ENCODE measurements at places on chromosomes 1 and 21.

DNA sequence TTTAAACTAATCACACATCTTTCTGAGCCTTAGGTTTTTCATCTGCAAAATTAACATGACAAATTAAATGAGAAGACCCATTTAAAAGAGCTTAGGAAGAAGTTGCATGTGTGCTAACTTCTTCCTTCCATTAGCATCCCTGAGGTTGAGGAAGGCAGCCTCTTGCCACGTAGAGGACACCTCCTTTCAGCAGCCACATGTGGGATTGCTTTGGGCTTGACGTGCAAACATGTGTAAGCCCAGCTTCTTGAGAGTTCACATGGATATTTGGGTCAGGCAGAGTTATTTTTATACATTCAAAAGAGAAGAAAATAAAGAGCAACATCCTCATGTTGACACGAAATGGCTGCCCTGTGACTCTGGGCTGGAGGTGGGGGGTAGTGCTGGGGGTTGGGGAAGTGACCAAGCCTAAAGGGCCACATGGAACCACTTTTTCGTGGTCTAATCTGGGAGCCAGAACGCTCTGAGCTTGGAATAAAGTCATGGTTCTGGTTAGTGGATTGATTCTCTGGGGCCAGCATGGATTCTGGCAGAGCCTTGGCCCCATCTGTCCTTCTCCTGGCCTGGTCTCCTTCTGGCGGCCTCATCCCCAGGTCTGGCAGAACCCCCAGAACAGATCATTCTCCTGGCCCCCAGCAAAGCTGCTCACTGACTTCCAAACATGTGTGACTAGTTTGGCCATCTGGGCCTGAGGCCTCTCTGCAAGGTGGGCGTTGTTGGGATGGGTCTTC is 137.1 kb upstream of the USP24 start:
- no peak for DNase-seq

DNA sequence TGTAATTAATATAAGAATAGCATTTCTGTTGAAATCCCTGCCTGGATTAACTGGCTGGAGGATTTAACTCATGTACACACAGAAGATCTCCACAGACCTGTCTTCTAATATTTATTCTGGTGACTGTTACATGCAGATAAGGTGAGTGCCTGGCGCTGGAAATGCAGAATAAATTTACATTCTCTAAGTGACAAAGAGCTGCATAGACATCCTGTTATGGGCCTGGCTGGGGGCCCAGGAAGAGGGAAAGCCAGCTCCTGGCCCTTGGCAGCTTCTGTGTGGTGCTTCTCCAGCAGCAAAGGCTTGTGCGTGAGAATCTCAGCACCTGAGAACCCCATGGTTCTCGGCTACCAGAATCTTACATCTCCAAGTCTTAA is 446.6 kb downstream of the PTPRU start:
- DNase-seq: no peak

DNA sequence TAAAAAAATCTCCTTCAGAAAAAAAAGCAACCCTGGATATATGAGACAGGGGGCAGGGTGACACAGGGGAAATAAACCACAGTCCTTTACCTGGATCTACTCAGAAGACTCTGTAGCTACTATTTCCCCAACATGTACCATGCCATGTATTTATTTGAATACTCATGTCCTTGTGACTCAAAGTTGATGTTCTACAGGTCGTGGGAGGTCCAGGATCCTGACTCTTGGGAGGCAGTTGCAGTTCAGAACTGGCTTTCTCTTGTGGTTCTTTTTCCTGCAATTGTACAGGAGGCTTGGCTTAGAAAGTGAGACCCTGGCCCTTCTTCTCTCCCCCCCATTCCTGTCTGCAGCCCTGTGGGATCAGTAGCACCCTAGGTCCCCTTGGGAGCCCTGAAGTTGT is 5.8 kb upstream of the IL24 start:
- DNase-seq: no peak

- DNase-seq: no peak
Measured at GRCh38 chr1:43678940-43679339, 28.4 kb upstream of the ST3GAL3 start.
